ENCODE measurements at places on chromosomes 1 and 21.
A peak's percentile ranks its signal among the peaks of the same experiment; 100 is the strongest.

DNA sequence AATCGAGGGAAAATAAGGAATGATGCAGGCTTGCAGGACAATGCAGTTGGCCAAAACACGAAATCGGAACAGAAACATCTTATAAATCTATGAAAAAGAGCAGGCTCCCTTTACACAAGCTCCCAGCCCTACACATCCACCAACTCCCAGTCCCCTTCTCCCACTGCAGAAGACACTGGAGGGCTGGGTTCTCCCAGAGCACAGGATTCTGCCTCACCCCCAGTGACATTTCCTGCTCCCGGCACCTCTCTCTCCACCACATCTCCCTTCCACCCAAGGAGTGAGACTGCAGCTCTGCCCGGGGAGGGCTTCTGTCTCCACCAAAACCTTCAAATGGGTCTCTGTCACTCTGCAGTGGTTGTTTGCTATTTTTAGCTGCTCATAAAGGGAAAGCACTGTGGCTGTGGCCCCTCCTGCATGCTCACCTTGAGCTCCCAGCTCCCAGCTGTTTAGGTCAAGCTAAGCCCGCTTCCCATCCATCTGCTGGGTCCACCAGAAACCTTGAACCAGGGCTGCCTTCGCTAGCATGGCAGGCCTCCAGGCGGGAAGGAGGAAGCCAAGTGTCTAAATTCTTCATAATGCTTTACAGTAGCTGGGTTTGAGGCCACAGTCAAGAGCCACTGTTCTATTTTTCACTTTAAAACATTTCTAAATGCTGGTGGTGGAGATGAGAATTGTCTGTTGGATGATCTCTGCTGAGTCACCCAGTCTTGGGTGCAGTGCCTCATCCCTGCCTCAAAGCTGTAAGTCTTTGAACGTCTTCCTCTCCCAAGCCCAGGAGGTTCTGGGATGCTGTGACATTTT lies 3.3 kb upstream of the C2CD2 start:
- peak; percentile 70 for DNase-seq

GRCh38 chr1:236608930-236609726 lies 4.8 kb upstream of the HEATR1 start:
- DNase-seq = peak; percentile 60

DNA sequence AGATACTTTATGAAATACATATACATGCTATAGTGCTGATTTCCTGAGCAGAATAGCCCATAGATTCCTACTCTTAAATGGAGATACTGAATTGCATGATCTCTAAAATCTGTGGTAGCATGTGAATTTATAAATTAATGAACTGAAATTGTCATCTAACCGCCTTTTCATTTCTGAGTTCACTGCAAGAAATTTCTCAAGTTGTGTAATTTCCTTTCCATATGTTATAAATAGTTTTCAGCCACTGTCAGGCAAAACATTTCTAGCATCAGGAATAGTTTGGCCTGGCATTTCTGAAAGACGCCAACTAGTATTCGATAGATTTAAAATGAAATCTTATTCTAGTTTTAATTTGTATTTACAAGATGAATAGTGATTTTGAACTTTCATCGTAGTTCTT lies 310.1 kb downstream of the USH2A start:
- DNase-seq = no peak

GRCh38 chr1:14371771-14372497 lies 226.6 kb upstream of the KAZN start:
- DNase-seq = peak; percentile 26

DNA sequence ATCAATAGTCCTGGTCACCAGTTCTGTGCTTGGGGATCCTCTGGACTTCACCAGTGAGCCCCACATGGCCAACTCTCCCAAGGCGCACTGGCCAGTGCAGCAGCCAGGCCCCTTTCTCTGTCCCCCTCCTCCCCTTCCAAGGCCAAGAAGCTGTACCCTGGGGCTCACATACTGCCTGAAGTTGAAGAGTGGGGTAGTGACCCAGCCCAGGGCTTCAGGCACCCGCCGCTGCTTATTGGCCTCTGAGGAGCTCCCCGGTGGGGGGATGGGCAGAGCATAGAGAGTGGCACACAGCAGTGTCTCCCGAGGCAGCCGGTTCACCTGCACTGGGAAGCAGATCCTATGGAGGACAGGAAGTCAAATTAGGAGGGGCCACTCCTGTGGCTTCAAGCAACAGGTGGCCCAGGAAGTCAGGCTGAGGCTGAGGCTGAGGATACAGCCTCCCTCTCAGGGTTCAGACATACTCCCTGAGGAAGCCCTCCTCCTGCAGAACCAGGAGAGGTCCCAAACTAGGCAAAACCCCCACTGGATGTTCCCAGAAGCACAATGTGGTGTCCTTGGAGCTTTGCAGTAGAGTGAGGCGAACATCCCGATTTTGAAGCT lies 38.2 kb upstream of the PPP1R15B start:
- no peak for DNase-seq

DNA sequence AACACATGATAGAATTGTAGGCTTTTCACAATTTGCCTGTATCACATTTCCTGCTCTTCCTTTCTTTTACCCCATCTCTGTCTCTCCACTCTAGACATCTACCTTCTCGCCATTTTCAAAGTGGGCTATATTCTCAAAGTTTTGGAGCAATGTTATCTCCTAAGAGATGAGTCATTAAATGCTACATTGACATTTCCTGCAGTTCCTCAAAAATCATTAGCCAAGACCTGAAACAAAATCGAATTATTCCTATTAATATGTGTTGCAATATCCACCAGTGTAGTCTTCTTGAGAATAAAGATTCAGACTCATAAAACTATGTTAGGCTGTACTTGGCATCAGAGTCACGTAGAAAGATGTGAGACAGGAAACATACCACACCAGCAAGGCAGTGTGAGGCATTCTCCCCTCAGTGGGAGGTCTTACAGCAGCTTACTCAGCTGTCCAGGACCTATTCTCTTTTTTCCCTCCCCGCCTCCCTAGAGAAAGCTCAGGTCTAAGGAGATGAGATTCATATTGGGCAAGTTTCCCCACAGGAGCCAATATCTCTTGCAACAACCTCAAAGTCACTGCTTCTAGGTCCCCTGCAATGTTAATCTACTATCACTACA lies 38.8 kb downstream of the FRRS1 start:
- DNase-seq = peak; percentile 76

DNA sequence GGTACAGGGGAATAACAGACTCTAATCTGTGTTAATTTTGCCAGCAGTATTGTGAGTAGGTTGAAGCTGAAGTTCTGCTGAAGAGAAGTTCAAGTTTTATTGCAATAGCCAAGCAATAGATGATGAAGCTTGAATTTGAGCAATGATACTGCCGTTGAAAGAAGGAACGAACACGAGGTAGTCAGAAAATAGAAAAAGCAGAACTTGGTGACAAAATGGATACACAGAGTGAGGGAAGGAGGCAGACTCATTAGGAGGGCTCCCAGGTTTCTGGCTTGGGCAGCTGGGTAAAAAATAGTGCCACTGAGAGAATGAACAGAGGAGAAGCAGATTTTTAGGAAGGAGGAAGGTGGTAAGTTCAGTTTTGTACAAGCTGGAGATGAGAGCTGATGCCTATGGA lies 22.3 kb upstream of the AGO1 start:
- no peak for DNase-seq

DNA sequence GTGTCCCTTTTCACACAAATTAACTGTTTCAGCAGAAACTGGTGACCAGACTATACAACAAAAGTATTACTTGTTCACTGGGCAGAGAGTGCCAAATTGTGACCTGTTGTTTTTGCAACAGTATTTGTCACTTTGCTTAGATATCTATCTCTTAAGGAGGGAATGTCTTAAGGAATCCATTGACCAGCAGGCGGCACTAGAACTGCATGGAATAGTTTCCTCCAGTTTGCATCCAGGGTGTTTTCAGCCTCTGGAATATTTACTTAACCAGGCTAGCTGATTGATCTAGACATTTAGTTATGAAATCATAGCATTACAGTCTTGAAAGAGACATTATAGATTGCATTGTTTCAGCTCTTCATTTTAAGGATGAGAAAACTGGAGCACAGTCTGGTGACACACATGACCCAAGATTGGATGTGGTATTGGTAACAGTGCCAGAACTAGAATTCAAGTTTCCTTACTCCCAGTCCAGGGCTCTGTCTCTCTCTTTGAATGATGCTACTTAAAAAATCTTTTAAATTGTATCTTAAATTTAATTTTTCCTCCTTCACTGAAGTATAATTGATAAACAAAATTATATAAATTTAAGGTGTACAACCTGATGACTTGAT lies 16.9 kb downstream of the RPTN start:
- DNase-seq = peak; percentile 53

DNA sequence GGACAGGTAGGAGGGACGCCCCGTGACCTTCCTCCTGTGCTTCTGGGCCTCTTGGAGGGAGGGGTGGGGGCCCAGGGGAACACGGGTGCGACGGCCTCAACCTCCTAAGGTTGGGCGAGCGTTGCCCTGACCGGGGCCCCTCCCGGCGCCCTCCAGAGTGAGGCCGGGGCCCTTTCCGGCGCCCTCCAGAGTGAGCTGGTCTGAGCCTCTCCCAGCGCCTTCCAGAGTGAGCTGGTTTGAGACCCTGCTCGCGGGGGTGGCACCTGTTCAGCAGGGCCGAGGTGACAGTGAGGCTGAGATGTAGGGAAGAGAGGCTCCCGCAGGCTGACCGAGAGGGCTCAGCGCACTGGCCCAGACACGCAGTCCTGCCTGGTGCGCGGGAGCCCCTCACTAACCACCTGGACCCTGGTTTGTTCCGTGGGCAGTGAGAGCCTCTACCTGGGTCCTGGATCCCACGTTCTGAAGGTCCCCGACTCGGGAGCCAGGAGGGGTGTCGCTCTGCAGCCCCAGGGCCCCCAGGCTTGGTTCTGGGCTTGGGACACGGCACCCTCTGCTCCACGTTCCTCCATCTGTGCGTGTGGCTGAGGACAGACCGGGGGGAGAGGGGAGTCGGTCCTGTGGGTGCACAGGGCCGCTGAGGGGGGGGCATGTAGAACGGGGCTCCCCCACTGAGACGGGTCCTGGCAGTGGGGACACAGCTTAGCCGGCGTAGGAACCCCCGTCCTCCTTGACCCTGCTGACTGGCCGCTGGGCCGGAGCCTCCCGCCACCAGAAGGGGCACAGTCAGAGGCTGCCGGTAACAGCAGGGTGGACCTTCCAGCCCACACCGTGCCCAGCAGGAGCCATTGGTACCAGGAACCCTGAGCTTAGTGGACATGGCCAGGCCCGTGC lies 1.4 kb downstream of the COL6A1 start:
- DNase-seq = no peak

DNA sequence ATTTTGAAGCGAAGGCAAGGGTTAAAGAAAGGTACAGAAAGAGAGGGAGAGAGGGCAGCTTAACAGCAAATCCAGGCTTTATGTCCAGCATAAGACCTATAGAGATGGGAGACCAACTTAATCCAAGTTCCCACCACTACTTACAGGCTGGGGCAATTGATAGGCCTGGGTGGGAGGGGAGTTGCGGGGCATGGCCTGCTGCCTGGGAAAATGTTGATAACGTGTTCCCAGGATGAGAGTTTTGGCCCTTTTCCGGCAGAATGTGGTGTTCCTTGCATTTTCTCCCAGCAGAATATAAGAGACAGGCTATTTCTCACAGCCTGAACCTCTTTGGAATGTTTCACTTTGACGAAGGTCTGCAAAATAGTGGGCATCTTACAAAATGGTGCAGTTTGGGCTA lies 34.9 kb upstream of the PLA2G5 start:
- DNase-seq = no peak

GRCh38 chr1:5746611-5747425 lies 245.4 kb downstream of the NPHP4 start:
- DNase-seq = no peak

DNA sequence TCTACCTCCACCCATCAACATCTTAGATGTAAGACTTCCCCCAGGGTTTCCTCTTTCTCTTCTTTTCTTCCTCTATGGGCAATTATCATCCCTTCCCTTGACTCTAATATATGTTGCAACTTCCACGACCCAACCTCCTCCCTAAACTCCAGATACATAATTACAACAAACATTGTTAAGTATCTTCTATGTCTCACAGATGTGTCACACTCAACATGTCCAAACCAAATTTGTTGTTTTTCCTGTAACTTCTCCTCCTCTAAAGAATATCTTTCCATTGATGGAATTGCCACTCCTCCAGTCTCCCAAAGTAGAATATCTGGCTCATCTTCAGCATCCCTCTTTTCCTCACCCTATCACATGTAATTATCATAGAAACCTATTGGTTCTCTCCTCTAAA lies 314.2 kb downstream of the RWDD3 start:
- DNase-seq = no peak

DNA sequence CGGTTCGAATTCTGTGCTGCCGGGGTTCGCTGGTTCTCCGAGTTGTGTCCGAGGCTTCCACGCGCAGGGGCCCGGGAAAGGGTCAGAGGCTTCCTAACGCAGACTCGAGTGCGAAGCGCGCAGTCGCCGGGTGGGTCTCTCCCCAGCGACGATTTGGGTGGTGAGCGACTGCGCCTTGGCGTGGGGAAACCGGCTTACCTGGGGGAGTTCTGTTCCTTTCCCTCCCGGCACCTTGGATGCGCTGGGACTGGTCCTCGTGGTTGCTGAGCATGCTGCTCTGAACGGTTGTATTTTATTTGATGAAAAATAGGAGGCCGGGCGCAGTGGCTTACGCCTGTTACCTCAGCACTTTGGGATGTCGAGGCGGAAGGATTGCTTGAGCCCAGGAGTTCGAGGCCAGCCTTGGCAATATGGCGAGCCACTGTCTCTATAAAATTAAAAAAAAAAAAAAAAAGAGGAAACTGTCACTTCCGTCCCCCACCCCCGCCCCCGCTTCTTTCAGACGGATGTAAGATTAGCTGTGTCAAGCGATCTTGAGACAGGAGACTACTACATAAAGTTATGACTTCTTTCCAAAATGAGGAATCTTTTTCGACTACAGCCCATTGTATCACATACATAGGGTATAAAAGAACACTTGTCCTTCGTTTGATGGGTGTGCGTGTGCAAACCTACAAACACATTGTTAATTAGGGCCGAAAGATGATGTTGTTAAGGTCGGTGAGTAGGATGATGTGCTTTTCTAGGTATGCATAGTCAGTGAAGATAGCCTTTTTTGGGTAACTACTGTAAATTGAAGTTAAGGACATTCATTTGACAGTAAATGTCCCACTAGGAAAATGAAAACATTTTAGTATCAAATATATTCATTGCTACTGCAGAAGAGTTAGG lies at the start of gene CCDC18:
TSS of gene CCDC18 (plus strand) at position 2 of the 891 bp plus-strand sequence. CDS start 2,638 bp downstream, outside the sequence.
- DNase-seq = no peak

DNA sequence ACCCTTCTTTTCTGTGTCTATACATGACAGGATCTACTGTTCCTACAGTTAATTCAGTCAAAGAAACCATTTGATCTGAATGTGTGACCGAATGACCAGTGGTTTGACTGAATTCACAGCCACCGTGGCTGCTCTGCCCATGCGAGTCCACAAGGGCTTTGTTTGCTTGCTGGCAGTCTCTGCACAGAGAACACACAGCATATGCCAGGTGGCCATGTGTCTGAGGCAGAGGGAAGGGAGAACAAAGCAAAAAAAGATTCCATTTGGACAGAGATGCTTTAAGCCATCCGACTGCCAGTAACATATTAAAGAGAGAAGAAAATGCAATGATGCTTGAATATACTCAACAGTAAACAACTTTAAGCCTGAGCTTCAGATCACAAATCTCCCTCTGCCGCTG lies 737.8 kb upstream of the CXADR start:
- DNase-seq = no peak

- no peak for DNase-seq
Measured at GRCh38 chr1:100440075-100440809, 87.9 kb downstream of the CDC14A start.

- DNase-seq = peak; percentile 30
Measured at GRCh38 chr21:41361786-41362604, at the start of gene MX2. Gene MX2 (plus strand): TSS chr21:41362027. CDS start chr21:41376907, 14,880 bp downstream.

Data from MG63 (cell line).